ENCODE measurements at places on chromosomes 7 and 10.

GRCh38 chr10:76937181-76937600, 700.4 kb downstream of the KCNMA1 start:
- DNase-seq: no peak

DNA sequence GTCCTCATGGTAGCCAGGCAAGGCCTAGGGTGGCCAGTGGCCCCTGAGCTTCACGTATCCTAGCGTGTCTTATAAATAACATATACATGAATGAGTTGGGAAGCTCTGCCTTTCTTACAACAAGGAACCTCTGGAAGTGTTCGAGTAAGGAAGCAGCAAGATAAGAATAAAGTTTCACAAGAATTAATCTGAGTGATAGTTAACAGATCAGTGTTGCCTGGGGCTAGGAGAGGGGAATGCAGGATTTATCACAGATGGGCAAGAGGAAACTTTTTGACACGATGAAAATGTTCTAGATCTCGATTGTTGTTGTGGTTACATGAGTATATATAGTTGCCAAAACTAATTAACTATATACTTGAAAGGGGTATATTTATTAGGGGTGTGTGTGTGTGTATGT, 74.2 kb downstream of the TSPAN12 start:
- no peak for DNase-seq

DNA sequence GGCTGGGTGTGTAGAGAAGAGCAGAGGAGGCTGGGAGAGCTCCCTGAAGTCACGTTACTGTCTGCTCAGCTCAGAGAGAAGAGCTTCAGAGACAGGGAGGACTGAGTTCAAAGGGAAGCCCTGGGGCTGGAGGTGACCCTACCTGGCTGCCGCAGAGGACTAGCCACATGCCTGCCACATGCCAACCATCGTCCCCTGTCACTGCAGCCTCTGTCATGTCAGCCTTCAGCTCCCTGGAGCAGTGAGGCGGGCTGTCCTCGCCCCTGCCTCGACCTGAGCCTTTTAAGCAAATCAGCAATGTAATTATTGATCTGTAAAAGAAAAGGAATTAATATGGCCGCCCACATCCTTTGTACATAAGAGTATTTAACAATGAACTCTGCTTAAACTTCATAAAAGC, 89.3 kb upstream of the RET start:
- no peak for DNase-seq

GRCh38 chr10:62084451-62084850, 183.0 kb downstream of the ARID5B start:
- no peak for DNase-seq

DNA sequence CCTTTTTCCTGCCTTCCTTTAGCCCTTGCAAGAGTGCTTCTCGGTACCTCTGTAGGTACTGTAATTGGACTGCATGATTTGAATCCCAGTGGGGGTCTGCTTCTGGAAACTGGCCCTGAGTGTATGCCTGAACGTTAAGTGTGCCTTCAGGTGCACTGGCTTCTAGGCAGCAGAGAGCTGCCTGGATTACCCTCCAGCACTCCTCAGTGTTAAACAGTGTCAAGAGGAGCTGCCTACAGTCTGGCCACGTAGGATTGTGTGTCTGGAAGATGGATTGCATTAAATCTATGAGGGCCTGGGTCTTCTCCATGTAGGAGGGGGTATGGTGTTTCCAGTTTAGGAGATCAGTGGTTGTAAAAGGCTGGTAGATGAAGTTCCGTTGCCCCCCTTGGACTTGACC, 103.7 kb downstream of the TRIM24 start:
- no peak for DNase-seq

GRCh38 chr10:16789765-16790164, 27.5 kb downstream of the RSU1 start:
- no peak for DNase-seq

Measured in common myeloid progenitor, CD34-positive (primary cell).